Right renal pelvis (tissue), 4 donors: ENCODE measurements at places on chromosomes 16 and 17. TPM values are rescaled to one million over a fixed set of nuclear protein-coding genes. Genes with fewer than 3 reads are reported as not detected.

DNA sequence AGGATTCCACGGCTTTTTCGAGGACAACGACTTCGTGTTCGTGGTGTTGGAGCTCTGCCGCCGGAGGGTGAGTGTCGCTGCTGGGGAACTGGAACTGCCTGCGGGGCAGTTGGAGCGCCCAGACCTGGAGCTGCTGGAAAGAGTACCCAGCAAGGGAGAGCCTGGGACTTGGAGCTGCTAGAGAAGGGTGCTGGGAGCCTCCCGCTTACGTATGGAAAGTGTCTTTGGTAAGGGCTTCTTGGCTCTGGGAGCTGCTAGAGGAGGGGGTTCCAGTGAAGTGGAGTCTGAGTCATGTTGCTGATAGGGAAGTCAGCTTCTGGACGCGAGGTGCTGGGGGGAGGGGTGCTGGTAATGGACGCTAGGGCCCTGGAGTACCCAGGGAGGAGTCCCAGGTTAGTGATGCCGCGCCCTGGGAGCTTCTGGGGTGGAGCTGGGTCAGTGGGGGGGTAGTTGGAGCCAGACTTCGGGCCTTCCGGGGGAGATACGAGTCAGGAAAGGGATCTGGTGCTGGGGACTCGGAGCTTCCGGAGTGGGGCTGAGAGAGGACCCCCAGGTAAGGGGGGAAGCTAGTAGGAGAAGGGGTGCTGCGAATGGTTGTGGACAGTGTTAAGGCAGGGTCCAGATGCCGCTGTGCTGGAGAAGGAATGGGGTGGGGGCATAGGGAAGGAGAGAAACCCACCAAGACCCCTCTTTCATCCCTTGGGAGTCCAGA, 741 bp downstream of the PLK1 start:
- DNase-seq = no peak

DNA sequence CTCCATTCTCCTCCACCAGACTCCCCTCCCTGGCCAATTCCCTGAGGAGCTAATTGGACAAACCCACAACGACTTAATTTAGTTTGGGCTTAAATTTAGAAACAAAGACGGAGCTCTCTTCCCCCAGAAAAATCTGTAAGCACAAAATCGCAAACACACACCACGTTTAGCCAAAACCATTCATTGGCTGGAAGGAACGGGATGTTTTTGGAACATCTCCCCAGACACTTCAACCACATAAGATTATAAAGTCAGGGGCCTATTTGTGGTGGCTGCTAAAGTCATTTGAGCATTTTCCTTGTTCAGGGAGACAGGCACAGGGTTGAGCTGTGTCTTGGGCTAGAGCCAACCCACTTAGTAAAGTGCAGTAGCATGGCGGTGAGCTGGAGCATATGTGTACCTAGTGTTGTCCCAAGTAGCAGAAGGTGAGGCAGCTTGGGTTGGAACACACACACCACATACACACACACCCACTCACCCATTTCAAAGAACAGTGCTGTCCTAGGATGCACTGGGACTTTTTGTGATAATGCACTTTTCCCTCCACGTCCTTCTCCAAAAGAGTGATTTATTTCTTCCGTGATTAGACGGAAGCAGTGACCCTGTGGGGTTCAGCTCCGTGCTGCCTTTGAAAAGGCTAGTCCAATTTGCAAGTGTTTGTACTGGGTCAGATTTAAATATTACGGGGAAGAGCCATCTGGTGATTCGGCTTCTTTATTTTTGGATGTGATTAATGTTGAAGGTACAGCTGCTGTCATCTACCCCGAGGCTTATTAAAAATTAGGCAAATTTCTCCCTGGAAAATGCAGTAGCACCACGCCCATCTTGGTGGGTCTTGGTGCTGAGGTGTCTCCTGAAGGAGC, 32.2 kb downstream of the ELAC2 start:
- DNase-seq = no peak

GRCh38 chr17:80944326-80944725, 47.3 kb upstream of the CHMP6 start:
- no peak for DNase-seq

GRCh38 chr17:55783684-55784245, 32.9 kb downstream of the PCTP start:
- no peak for DNase-seq

GRCh38 chr17:17122781-17123483, 80.7 kb downstream of the MPRIP start:
- no peak for DNase-seq

DNA sequence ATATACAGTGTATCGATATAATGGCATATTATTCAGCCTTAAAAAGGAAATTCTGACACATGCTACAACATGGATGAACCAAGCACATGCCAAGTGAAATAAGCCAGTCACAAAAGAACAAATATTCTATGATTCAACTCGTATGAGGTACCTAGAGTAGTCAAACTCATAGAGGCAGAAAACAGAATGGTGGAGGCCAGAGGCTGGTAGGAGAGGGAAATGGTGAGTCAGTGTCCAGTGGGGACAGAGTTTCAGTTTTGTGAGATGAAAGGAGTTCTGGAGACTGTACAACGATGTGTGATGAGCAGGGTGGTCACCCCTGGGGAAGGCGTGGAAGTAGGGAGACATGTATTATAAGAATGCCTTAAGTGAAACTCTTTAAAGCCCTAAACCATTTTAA, 39.9 kb downstream of the RNF157 start:
- DNase-seq = no peak

GRCh38 chr17:50764734-50765149, 2.6 kb downstream of the ANKRD40CL start:
- no peak for DNase-seq

DNA sequence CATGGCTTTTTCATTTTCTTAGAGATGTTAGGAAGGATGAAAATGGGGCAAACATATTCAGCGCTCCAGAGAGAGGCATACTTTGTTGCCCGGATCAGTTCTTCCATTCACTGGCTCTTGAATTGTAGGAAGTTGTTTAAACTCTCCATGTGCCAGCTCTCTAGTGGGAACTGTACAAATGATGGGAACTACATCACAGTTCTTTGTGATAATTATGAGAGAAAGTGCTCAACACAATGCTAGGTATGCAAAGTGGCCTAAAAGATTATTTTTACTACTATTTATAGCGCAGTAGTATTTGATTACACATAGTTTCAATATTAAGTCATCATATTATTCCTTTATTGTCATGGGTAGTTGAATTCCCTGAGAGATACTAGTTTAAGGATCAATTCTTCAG, 268.5 kb downstream of the RBFOX1 start:
- no peak for DNase-seq

DNA sequence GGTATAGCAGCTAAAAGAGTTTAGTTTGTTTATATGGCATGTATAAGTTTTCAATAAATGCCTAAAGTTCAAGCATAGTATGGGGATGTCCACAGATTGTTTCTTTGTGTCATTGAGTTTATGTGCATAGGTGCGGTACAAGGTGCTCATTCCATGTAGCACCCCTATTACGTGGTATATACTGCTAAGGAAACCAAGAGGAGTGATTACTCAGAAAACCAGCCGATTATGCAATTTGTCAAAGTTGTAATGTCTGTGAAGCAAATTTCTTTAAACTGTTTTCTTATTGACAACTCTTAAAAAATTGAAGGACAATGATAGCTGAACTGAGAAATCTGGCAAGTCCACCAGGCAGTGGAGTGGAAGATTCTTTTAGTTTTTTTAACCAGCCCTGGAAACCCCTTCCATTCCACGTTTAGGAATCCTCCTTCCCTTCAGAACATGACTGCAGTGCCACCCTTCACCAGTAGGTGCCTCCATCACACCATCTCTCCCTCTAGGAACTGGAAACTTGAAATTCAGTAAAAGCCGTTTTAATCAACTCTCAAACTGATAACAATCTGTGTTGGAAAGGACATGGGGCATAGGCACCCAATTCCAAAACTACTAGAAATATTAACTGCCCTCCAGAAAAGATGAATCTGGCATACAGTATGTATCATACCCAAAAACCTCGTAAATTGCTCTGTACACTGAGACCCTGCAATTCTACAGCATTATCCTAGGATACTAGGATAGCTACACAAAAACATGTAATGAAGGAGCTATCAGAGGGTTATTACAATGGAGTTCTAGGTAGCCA, 43.5 kb downstream of the REXO5 start:
- DNase-seq = peak; percentile 53

GRCh38 chr16:73775841-73776388, 520.7 kb upstream of the PSMD7 start:
- no peak for DNase-seq

- no peak for DNase-seq
These were observed 26.8 kb downstream of the BRIP1 start for GRCh38 chr17:61836266-61837174.

DNA sequence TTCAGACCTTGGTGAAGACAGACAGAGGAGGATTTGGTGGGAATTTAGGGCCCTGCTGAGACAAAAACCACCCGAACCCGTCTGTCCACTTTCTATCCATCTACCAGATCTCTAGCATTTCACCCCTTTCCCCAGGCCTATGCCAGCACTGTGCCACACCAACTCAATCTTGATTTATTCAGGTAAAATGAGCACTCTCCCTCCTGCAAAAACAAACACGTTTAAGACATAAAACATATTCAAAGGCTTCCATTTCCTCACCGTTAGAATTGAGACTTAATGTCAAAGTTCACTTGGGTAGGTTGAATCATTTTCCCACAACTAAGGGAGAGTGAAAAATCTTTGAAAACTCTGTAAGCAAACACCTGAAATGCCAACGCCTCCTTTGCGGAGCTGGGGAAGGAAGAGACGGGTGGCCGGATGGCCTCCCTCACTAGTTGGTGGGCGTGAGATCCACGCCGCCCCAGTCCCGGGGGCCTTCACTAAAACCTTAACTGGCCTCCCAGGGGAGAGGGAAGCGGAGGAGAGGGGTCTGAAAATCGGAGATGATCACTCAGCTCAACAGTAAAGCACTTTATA, 862 bp downstream of the DCAKD start:
- DNase-seq = no peak

GRCh38 chr17:63035695-63036094, 69.7 kb downstream of the TANC2 start:
- DNase-seq = no peak

GRCh38 chr16:11245988-11246387, 10.0 kb downstream of the SOCS1 start:
- no peak for DNase-seq

GRCh38 chr17:76132574-76133338, 8.3 kb downstream of the FOXJ1 start:
- DNase-seq = no peak

DNA sequence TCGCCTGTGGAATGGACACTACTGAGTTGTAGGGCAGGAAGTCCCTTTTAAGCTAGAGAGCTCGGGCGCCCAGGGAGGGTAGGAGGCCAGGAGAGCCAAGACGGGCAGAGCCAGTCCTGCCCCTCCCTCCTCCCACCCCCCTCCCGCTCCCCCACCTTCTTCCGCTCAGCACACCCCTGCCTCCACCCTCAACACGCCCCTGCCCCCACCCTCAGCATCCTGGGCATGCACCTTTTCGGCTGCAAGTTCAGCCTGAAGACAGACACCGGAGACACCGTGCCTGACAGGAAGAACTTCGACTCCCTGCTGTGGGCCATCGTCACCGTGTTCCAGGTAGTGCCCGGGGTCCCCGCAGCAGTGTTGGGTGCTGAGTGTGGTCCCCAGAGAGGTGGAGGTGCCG, 18.3 kb downstream of the TPSG1 start:
- DNase-seq = no peak

DNA sequence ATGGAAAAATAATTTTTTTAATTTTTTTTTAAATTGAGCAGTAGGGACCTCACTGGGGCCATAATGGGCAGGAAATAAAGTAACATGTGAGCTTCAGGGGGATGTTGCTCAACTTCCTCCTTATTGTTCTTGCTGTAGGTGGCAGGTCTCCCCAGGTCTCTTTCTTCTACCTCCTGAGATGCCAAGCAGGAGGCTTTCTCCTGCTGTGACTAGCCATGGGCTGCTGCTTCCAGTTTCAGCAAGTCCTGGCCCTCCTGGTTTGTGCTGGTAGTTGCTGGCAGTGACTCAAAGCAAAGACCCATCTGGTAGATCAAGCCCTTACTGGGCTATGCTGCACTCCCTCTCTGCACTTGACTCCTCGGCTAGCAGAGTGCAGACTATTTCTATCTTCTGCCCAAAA, 2.3 kb downstream of the DPEP2NB start:
- DNase-seq = no peak

DNA sequence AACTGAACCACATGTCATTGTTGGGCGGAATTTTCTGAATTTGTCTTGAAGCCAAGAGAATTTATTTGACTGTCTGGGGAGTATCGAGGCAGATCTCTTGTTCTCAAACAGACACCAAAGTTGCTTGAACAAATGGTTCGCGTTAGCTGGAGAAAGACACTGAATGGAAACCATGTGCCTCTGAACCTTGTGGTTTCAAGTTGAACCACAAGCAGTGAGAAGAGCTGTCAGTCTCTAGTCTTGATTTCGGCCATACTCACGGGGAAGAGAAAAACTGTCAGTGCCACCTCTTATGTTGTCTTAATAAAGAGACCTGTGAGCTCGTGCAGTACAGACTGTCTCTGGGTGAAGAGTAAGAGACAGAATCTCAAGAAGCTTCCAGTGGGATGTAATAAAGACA, 886.5 kb upstream of the SOX9 start:
- DNase-seq = no peak

KCNH6 gene
- polyA plus RNA-seq = 2.2 TPM

CCDC40 gene
- 15.7 TPM for polyA plus RNA-seq

LRRC46 gene
- polyA plus RNA-seq = 1.8 TPM

CBX4 gene
- 16.7 TPM for polyA plus RNA-seq

NPB gene
- polyA plus RNA-seq = 1.00 TPM

PNMT gene
- polyA plus RNA-seq = 3.2 TPM

KRT27 gene
- polyA plus RNA-seq = not detected

KRTAP17-1 gene
- not detected for polyA plus RNA-seq

CETP gene
- polyA plus RNA-seq = 16.4 TPM

KCNJ12 gene
- 6.7 TPM for polyA plus RNA-seq
